ENCODE measurements at places on chromosomes 3 and 15.
A peak's percentile ranks its signal among the peaks of the same experiment; 100 is the strongest.

GRCh38 chr3:38235466-38235865 is 30.1 kb upstream of the SLC22A13 start:
- no peak for DNase-seq

DNA sequence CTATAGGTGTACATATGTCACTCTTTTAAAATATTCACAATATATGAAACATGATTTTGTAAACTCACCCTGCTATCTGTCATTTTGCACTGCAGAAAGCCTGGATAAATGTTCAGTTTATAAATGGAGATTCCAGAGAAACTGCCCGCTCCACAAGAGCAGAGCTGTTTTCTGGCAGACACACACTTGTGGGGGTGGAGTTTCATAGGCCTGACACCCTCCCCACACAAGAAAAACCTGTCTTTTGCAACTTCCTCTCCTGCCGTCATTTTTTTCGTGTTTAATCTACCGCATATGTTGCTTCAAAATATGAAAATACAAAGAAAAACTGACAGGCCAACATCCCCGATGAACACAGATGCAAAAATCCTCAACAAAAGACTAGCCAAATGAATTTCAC is 479.0 kb downstream of the GABRG3 start:
- no peak for DNase-seq

GRCh38 chr3:179865861-179866505 is 170.8 kb downstream of the PEX5L start:
- DNase-seq = no peak

- DNase-seq = no peak
Observed at GRCh38 chr3:127165694-127166485, 27.0 kb upstream of the PRR23E start.

GRCh38 chr3:127038466-127038865 is 55.6 kb downstream of the PLXNA1 start:
- no peak for DNase-seq

DNA sequence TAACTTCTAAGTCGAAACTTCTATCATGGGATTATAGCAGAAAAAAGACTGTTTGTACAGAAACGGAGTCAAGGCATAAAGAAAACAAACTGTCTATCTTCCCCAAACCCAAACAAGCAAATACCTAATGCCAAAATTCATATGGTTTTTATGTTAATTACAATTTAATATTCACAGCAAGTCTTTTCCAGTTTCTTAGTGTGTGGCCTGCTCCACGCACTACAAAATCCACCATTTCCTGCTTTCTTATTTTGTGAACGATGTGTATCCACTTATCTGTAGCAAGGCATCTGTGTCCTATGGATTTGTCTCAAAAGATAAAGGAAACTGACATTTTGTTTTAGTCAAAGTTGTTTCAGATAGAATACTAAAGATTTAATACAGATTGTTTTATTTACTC is 588.0 kb upstream of the CCDC54 start:
- DNase-seq = no peak

- no peak for DNase-seq
Observed at GRCh38 chr3:66693461-66694031, 192.7 kb upstream of the LRIG1 start.

DNA sequence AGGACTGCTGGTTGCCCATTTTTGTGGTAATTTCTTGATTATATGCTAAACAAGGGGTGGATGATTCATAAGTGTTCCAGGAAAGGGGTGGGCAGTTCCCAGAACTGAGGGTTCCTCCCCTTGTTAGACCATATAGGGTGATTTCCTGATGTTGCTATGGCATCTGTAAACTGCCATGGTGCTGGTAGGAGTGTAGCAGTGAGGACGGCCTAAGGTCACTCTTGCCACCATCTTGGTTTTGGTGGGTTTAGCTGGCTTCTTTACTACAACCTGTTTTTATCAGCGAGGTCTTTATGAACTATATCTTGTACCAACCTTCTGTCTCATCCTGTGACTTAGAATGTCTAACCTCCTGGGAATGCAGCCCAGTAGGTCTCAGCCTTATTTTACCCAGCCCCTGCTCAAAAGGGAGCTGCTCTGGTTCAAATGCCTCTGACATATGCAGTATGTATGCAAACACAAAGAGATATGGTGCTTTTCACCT is 46.2 kb downstream of the C3orf38 start:
- no peak for DNase-seq

DNA sequence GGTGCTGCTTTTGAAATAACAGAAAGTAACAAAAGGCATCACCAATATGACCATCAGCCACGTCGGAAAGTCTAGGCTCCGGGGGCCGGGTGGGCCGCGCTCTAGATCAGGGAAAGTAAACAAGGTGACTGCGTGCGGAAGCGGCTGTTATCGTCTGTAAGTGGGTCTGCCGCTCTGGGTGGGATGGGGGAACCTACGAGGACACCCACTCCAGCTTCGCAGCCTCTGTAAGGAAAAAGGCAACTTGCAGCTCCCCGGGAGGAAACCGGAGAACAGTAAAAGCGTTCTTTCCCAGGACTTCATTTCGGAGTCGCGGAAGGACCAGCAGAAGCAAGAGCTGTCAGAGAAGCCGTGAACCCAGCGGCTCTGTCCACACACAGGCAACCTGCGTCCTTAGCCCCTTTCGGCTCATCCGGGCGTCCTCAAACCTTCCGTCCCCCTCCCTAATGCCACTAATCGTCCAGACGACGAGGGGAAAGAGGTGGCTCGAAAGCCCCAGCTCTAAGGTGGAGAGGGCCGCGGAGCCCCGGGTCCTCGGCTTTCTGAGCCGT is 461 bp downstream of the XRN1 start:
- peak; percentile 19 for DNase-seq

DNA sequence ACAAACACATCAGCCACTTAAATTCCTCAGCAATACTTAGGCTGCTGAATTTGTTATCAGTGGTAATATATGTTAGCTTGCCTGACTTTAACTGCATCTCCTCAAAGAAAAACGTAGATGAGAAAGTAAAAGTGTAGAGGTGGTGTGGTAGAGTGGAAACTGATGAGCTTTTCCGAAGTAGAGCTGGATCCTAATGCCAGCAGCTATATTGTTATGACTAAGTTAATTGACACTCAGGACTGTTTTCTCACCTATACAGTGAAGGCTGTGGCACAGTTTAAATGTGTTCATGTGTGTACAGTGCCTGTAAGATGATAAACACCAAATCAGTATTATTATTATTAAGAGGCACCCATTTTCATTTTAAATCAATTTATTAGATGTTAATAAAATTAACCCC is 174.9 kb downstream of the TNIK start:
- DNase-seq = no peak

DNA sequence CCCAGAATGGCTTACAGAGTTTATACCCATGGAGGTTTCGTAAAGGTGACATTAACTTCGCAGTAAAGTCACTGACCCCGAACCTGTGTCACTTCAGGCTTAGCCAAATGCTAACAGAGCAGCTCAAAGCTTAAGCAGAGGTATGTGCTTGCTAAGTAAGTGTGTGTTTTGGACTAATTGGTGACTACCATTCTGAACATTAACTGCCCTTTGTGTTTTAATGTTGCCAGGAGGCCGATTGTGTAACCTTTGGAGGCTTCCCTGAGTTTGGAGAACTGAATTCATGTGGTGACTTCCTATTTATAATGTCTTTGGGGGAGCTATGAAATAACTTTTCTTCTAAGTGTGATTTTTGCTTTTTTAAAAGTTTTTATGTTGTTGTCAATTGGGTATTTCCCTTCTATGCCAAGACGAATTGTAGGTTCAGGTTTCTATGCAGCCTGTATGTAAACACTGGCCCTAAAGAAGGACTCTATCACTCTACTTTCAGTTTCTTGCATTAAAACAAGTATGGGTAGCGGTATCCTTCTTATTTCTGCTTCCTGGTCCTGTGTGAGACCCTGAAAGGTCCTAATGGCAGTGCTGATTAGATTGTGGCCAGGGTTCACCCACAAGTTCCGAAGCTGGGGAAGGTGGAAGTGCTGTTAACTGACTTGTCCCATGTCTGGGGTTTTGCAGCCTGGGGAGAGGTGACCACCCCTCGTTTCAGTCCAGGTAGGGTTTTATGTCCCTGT is 86.3 kb downstream of the IGF1R start:
- no peak for DNase-seq

- DNase-seq = no peak
Observed at GRCh38 chr3:29914861-29915524, 634.1 kb downstream of the RBMS3 start.

- DNase-seq = peak; percentile 11
Observed at GRCh38 chr3:141561426-141562034, 74.7 kb downstream of the RASA2 start.

DNA sequence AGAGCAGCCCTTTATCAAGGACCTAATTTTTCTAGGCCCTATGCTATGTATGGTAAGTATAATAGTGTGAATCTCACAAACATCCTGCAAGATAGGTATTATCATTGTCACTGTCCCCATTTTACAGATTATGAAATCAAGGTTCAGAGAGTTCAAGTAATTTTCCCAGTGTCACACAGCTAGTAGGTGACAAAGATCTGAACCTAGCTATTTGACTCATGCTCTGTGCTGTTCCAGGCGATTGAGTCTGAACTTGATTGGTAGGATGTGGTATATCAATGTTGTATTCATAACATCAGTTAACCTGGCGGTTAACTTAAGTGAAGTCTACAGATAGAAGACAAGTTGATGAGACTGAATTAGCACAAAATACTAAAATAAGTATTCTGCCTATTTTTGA is 229.9 kb downstream of the CHST2 start:
- no peak for DNase-seq

DNA sequence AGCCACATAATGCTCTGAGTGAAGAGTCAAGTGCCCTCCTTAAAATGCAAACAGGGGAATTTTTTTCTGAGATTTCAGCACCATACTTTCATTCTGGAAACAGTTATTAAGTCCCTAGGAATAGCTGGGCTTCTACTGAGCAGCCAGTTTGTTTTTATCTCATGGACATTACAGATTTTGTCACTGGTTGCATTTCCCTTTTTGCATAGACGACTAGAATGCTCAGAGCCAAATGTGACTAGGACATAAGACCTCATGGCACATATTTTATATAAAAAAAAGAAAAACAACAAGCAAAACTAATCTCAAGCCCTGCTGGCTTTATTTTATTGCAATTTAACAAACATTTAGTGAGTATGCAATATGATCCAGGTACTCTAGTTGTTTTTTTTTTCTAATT is 112.7 kb upstream of the NANOGP8 start:
- no peak for DNase-seq

DNA sequence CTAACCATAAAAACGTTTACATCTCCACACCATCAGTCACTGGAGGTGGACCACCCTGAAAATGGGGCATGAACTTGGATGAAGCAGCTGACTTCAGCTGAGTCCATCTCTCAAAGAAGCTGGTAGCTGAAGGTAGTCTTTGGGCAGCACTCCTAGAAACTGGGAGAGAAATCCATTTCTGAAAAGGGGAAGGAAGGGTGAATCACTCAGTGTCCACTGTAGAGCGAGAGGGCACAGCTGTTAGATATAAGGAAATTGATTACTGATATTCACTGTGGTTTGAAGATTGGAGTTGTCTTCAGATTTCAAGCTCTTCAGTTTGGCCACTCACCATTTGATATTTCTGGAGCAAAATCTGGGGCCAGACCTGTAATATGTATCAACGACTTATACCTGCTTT is 499.0 kb upstream of the UBE2E2 start:
- DNase-seq = no peak

DNA sequence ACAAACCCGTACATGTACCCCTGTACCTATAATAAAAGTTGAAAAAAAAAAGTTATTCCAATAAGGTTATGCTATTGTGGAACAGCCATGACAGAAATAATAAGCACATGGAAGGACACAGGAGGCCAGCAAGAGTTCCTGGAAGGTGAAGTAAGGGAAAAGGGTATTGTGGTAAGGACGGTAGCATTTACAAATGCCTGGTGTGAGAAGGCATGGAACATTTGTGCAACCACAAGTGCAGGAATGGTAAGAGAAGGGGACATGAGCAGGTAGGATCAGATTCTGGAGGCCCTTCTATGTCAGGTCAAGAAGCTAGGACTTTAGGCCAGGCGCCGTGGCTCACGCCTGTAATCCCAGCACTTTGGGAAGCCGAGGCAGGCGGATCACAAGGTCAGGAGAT is 82.5 kb downstream of the PPP2R3A start:
- DNase-seq = no peak

- no peak for DNase-seq
Observed at GRCh38 chr3:184710870-184711492, 883 bp downstream of the MAGEF1 start.

DNA sequence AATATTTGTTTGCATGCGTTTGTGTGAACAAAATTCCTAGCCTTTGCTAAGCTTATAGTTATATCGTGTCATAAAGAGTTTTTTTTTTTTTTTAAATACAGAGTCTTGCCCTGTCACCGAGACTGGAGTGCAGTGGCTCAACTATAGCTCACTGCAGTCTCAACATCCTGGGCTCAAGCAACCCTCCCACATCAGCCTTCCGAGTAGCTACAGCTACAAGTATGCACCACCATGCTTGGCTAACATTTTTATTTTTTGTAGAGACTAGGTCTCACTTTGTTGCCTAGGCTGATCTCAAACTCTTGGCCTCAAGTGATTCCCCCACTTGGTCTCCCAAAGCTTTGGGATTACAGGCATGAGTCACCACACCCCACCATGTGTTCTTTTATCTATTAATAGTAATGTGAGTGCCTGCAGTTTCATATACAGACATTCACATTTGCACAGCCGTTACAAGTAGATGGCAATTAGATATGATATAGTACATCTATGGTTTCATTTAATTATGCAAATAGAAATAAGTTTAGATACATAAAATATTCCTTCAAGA is 848.6 kb downstream of the PDCD6IP start:
- DNase-seq = no peak

DNA sequence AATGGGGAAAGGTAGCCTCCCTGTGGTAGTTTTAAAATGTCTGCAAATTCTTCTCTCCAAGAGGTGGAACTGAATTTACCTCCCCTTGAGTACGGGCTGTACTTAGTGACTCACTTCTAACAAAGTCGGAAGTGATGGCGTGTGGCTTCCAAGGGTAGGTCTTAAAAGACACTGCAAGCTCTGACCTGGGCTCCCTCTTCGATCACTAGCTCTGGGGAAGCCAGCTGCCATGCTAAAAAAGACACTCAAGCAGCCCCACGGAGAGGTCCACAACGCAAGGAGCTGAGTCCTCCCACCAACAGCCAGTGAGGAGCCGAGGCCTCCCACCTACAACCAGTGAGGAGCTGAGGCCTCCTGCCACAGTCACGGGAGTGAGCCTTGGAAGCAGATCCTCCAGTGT is 122.0 kb upstream of the HACD2 start:
- DNase-seq = no peak

DNA sequence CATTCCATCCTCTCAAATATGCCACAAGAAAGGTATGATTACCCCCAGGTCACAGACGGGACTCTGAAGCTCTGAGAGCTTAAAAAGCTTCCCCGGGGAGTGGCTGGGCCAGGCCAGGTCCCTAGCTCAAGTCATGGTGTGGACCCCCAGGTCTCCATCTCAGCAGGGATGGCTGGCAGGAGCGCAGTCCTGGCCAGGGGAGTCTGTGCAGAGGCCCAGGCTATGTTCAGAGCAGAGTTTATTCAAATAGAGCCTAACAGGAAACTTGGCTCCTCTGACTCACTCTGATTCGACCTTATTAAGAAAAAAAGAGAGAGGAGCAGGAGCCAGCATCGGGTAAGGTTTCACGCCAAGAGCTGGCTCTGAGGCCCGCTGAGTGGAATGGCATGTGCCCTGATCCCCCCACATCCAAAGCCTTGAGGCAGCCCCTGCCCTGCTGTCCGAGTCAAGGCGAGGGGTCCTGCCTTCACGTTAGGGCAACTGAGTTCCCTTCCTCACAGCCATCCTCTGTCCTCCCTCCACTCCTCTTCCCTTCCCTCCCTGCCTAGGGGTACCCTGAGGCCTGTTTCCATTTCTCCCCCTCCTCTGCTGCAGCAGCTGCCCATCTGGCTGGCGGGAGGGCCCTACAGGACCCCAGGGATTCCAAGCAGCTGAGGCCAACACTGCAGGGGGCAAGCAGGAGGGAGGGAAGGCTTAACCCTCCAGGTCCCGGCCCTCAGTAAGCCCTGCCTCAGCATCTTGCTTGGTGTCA is 1.9 kb upstream of the LOXL1 start:
- no peak for DNase-seq
